ENCODE measurements at places on chromosomes 16 and 17.

GRCh38 chr17:41392278-41392677, 5.1 kb downstream of the KRT31 start:
- DNase-seq = no peak

- no peak for DNase-seq
Observed at GRCh38 chr17:75769536-75769935, 4.5 kb upstream of the GALK1 start.

- no peak for DNase-seq
Observed at GRCh38 chr16:180101-180675, at the start of gene HBQ1. HBQ1 (plus strand) TSS chr16:180459; CDS start chr16:180487, 28 bp downstream.

DNA sequence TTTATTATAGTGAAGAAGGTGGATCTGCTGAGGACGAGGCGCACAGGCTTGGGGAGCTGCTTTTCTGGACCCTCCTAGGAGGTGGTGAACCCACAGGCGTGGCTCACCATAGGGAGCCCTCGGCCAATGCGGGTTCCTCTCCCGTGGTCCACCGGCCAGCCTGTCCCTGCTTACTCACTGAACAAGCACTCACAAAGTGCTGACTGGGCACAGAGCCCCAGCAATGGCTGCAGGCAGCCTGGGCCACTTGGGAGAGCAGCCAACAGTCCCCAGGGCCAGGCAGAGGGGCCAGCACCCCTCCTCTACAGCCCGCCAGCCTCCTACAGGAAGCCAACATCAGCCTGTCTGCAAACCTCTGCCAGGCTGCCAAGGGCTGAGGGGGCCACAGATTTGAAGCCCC, 19.1 kb upstream of the NCBP3 start:
- no peak for DNase-seq

- no peak for DNase-seq
Observed at GRCh38 chr17:79843474-79843815, 4.2 kb upstream of the CBX4 start.

- no peak for DNase-seq
Observed at GRCh38 chr16:85612191-85612800, 826 bp upstream of the GSE1 start.

DNA sequence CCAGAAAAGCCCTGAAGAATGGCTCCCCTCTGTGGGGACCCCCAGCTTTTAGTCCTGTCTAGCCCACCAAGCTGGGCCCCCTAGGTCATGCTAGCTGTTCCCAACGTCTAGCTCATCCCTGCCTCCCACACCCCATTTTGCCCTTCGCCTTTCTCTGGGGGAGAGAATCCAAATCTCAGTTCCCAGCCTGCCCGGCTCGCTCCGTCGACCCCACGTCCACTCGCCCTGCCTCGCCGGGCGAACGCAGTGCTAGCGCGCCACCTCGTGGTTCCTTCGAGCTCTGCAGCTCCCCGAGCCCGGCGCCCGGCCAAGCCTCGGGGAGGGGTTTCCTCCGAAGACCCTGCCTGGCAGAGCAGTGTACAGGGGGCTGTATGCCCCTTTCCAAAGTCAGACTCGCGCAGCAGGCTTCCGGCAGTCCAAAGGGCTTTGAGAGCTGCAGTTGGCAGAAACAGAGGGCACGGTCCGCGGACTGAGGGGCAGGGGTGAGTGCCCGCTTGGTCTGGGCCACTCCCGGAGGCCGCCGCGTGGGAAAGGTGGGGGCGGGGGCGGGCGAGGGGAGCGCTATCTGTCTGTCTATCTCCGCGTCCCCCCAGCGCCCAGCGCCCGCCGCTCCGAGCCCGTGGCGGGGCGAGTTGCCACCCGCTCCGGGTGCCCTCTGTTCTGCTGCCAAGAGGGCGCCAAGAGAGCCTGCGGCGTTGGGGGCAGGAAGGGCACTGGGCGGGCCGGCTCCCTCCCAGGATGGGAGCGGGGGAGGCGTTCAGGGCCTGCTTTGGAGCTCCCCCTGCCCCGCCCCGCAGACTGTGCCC, 1.7 kb upstream of the DLX3 start:
- no peak for DNase-seq

DNA sequence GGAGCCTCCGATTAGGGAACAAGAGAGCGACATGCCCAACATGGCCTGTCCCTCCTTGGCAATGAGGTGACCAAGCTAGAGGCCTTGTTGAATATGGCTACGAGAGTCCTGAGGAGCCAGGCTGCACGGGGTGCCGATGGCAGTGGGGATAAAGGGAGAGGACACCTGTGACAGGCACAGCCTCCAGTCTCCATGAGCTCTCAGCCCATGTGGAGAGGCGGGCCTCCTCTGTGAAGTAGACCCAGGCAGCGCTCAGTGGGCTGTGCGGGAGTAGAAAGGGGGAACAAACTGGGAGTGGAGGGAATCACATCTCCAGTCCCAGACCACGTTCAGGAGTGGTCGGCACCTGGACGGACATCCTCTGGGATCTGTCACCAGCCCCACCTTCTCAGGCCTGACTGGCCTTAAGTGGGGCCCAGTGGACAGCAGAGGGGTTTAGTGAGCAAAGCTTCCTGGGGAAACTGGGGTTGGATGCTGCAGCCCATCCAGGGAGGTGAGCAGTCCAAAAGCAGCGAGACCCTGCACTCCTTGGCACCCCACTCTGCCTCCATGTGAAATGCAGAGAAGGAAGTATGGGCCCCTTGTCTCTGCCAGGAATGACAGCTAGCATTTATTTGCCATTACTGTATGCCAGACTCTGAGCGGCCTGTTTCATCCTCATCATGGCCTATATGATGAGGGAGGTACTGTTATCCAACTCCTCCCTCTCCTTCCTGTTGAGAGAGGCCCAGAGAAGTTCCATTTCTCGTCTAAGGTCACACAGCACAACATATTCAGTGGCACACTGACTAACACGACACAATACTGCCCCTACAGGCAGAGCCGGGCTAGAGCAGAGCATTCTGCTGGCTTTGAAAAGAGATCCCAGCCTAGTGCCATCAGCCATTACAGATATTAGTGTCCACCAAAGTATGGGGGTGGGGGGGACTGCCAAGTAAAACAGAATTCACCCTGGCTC, 4.5 kb upstream of the TMEM92 start:
- peak; percentile 18 for DNase-seq

DNA sequence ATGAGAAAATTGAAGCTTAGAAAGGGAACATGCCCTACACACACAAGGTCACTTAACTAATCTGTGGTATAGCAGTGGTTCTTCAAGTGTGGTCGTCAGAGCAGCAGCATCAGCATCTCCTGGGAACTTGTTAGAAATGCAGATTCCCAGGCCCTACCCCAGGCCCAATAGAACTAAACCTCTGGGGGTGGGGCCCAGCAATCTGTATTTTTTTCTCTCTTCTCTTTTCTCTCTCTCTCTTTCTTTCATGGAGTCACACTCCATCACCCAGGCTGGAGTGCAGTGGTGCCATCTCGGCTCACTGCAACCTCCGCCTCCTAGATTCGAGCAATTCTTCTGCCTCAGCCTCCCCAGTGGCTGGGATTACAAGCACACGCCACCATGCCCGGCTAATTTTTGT, 3.9 kb downstream of the NLE1 start:
- no peak for DNase-seq

DNA sequence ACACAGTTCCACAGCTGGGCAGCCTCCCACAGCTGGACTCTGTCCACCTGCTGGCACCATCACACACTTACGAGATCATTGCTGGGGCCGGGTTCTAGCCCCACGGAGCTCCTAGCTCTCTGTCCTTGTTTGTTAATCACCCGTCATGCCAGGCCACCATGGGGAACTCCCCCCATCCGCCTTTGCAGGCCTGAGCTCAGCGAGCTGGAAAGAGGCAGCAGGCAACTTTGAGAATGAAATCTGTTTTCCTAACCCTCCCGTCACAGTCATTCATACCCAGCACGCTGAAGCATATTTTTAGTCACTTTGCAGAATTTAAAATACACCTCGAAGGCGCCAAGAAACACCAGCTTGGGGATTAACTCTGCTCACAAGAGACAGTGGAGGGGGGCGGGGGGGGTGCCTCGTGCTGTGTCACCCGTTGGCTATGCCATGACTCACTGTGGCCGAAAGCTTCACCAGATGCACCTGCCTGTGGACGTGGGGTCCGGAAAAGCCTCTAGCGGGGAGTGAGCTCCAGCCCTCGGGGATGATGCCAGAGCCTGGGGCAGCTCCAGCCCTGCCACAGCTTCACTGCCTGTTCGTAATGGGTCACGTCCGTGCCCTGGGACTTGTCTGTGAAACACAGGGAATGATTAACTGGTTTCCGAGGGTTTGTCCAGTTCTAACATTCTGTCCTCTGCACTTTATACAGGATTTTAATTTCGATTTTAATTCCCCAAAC, 1.4 kb upstream of the SPNS2 start:
- no peak for DNase-seq

- peak; percentile 83 for DNase-seq
Observed at GRCh38 chr17:79951361-79952264, 84.1 kb downstream of the TBC1D16 start.

GRCh38 chr17:62703261-62703775, 75.8 kb downstream of the MRC2 start:
- DNase-seq = no peak

DNA sequence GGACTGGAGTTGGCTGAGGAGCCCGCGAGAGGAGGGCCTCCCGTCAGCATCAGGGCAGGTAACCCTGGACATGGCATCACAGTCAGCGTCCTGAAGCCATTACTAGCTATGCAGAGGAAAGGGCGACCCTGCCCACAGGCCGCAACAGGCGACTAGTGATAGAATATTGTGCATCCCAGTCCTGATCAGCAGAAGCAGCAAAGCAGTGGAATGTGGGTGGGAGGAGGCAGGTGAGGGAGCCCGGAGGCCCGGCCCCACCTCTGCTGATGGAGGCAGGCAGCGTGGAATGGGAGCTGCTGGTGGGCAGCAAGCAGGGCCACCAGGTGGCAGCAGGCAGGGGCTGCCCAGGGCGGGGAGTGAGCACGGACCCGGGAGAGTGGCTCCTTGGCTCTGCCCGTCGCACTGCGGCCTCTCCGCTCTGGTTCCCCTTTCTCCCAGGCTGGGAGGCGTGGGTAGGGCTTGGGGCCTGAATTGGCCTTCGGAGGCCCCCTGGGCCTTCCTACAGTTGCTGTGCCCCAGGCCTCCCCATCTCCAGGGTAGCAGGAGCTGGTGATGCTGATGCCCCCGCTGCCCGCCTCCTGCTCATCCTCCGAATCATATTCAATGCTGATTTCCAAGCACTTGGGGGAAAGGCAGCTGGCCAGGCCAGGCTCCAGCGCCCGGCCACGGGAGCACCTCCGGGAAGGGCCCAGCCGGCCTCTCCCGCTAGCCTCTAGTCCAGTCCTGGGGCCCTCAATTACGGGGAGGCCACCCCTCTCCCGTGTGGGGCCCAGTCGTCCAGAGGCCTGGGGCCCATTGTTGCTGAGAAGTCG, 20.2 kb downstream of the TSPOAP1 start:
- no peak for DNase-seq

DNA sequence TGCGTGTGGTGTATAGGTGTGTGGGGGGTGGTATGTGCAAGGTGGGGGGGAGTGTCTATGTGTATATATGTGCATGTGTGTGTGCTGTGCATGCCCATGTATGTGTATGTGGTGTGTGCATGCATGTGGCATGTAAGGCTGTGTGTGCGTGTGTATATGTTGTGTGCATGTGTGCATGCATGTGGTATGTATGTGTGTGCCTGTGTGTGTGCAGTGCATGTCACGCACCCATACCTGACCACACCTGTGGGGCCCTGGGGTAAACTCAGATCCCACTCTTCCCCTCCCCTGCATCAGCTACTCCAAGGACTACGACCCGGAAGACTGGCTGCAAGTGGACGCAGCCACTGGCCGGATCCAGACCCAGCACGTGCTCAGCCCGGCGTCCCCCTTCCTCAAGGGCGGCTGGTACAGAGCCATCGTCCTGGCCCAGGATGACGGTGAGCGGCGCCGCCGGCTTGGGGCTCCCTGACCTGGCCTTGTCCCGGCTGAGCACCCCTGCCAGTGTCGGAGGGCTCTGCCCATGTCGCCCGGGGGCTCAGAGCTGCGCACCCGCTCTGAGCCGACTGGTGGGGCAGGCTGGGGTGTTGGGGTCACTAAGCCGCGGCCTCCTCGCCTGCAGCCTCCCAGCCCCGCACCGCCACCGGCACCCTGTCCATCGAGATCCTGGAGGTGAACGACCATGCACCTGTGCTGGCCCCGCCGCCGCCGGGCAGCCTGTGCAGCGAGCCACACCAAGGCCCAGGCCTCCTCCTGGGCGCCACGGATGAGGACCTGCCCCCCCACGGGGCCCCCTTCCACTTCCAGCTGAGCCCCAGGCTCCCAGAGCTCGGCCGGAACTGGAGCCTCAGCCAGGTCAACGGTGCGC, 9.1 kb downstream of the SLC22A31 start:
- no peak for DNase-seq

DNA sequence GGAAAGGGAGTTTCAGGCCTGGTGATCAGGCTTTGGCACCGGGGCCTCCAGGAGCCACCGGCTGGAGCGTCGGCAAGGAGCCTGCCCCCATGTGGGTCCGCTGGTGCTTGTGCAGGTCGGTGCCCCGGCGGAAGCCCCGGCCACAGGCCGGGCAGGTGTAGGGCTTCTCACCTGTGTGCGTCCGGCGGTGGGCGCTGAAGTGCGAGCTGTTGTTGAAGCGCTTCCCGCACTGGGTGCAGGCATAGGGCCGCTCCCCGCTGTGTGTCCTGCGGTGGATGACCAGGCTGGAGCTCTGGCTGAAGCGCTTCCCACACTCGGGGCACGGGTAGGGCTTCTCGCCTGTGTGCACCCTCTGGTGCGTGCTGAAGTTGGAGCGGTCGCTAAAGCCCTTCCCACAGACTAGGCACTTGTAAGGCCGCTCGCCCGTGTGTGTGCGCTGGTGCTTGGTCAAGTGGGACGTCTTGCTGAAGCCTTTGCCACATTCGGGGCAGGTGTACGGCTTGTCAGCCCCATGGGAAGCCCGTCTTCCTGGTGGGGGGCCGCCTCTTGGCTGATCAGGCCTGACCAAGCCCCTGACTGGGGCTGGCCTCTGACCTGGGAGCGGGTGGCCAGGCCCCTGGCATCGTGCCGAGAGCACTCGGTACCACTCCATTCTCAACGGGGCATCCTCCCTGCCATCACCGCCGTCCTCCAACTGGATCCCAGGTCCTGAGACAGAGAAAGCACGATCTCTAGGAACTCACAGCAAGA, 14.4 kb downstream of the ZNF500 start:
- DNase-seq = no peak

- DNase-seq = no peak
Observed at GRCh38 chr16:85903559-85903958, 4.6 kb downstream of the IRF8 start.

- DNase-seq = no peak
Observed at GRCh38 chr16:56233795-56234566, 42.7 kb downstream of the GNAO1 start.

- no peak for DNase-seq
Observed at GRCh38 chr16:2223942-2224486, 623 bp downstream of the E4F1 start.

- DNase-seq = peak; percentile 18
Observed at GRCh38 chr17:19787733-19788357, 39.7 kb upstream of the ALDH3A1 start.

- DNase-seq = no peak
Observed at GRCh38 chr17:17512866-17513265, 16.7 kb upstream of the RASD1 start.
